Activated CD4-positive, alpha-beta T cell treated with anti-CD3 and anti-CD28 coated beads for 48 hours (primary cell): ENCODE measurements at places on chromosomes 16 and 17.

DNA sequence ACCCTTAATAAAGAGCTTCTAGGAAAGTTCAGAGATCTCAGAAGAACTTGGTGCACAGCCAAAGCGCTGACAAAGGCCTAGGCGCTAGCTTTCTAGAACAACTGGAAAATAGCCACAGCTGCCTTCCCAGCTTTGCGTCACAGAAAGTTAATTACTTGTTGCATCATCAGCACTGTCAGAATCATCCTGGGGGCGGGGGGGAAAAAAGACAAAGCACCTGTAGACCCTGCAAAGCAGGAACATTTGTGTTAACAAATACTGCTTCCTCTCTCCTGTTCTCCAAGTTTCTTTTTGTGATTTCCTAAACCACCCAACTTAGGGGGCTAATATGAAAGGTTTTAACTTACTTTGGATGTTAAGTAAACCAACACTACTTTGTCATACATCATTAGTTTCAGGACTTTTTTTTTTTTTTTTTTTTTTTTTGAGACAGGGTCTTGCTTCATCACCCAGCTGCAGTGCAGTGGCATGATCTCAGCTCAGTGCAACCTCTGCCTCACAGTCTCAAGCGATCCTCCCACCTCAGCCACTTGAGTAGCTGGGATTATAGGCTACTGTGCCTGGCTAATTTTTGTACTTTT lies 4.8 kb upstream of the AARSD1 start:
- DNase-seq: no peak

DNA sequence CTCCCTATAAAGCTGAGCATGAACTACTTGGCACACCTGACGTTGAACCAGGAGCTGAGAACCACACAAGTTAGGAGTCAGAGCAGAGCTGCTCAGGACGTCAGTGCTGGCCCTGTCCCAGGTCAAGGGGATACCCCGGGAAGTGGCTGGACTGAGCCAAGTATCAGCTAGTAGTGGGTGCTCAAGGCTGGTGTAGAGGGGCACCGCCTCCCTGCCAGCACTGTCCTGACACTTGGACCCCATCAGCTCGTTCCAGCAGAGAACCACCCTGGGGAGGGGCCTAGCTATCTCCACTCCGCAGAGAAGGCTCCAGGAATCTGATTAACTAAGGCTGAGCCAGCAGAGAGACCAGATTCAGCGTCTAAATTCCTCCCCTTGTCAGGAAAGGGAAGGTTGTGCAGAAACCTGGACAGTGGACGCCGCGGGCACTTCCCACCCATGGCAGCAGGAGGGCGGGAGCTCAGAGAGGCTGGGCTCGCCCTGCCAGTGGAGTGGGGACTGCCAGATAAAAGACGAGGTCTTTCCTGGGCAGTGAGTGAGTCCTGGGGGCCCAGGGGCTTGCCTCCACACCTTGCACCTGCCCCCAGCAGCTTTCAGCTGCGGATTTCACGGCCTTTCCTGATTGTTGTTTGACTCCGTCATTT lies 21.0 kb downstream of the C16orf90 start:
- DNase-seq: no peak

DNA sequence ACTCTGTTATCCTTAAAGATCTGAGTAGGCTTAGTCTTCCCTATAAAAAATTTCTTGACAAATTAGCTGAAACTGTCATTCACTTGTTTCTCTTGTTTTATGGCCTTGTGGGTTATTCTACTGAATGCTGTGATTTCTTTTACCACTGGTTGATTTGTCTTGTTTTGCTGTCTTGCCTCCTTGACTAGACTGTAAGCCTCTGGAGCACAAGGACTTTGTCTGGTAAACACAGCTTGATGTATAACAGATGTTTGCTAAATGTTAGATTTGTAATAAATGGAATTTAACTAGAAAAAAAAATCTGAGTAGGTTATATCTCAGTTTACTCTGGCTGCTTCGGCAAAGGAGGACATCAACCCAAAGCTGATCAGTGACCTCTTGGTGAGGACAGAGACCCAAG lies 21.6 kb downstream of the VAC14 start:
- no peak for DNase-seq

- no peak for DNase-seq
Measured at GRCh38 chr16:11583166-11583565, 3.6 kb downstream of the LITAF start.

- no peak for DNase-seq
Measured at GRCh38 chr17:11140043-11140442, 101.0 kb upstream of the SHISA6 start.

DNA sequence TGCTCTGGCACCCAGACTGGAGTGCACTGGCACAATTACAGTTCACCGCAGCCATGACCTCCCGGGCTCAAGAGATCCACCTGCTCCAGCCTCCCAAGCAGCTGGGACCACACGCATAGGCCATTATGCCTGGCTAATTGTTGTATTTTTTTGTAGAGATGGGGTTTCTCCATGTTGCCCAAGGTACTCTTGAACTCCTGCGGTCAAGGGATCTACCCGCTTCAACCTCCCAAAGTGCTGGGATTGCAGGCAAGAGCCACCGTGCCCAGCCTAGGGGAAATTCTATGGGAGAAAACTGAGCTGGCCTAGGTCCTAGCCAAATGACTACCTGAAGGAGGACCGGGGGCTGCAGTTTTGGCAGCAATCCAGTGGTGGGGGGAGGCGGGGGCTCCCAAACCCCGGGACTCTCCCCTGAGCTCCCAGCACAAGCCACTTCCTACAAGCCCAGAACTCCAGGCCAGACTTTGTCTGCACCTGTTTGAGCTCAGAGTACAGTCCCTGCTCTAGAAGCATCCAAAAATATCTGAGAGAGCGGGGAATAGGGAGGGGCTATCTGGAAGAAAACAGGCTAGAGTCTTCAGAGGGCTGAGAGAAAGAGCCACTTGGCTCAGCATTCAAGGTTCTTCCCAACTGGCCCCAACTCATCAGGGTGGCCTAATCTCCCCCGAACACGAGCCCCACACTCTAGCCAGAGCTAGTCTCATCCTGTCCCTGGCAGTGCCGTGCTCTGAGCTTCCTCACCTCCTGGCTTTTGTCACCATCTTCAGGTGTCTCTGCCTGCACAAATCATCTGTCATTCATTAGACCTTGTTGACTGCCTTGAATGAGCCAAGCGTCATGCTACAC lies 9.1 kb downstream of the SRL start:
- DNase-seq: no peak

GRCh38 chr17:47816947-47817346 lies 4.6 kb downstream of the OSBPL7 start:
- DNase-seq: no peak

DNA sequence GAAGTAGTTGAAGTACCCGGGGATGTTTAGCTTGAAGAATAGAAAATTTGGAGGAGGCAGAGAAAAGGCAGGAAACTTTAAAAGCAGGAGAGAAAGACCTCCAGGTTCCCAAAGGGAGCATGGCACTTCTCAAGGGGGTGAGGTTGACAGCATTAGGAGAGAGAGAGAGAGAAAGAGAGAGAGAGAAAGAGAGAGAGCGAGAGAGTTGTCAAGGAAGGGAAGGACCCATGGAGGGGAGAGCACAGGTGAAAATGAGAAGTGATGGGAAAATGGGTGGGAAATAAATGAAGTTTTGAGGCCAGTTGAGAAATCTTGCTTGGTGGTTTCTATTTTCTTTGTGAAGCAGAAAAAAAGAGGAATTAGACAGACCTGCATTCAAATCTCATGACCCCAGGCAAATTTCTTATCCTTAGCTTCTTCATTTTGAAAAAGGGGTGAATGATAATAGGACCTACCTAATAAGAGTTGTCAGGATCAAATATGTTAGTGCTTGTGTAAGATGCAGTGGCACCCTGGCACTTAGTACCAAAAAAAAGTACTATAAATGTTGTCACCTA lies 24.0 kb downstream of the PRKCB start:
- no peak for DNase-seq

- no peak for DNase-seq
Measured at GRCh38 chr17:78376161-78376560, 2.3 kb upstream of the PGS1 start.

DNA sequence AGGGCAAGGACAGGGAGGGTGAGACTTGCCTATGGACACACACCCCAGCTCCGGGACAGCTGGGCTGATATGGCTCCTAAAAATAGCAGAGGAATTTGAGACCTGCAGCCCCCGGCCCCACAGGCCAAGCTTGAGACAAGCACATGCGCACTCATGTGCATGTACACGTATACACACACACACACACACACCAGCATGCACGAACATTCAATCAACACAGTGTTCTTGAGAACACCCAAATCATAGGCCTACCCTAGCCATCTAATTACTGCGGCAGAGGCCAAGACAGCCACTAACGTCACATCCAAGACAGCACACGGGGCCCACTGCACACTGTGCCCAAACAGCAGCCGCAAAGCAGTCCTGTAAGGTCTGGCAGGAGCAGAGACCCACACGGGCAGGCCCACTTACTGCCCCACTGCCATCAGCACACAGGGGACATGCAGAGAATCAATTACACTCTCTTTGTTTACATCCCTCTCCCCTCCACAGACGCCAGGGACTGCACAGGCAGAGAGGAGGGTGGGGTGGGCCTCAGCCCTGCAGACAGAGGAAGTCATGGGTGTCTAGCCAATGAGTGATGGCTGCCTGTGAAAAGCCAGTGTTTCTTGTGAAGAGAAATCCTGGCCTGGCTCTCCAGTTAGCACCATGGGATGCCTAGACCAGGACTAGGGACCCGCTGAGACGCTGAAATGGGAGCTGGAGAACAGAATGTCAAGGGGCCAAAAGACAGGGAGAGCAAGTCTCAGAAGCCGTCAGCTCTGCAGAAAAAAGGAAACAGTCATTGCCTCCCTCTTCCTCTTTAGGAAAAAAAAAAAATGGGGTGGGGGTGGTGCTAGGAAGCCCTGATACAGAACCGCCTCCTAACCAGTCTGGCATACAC lies 39.3 kb downstream of the MYO18A start:
- DNase-seq: peak; percentile 59

GRCh38 chr17:73305845-73306836 lies 5.7 kb downstream of the CDC42EP4 start:
- DNase-seq: no peak

- DNase-seq: no peak
Measured at GRCh38 chr16:88491560-88492310, 38.7 kb downstream of the ZFPM1 start.

GRCh38 chr17:38609280-38610031 lies 3.7 kb upstream of the SRCIN1 start:
- DNase-seq: no peak

- DNase-seq: peak; percentile 74
Measured at GRCh38 chr16:78778101-78779004, 678.9 kb downstream of the WWOX start.

DNA sequence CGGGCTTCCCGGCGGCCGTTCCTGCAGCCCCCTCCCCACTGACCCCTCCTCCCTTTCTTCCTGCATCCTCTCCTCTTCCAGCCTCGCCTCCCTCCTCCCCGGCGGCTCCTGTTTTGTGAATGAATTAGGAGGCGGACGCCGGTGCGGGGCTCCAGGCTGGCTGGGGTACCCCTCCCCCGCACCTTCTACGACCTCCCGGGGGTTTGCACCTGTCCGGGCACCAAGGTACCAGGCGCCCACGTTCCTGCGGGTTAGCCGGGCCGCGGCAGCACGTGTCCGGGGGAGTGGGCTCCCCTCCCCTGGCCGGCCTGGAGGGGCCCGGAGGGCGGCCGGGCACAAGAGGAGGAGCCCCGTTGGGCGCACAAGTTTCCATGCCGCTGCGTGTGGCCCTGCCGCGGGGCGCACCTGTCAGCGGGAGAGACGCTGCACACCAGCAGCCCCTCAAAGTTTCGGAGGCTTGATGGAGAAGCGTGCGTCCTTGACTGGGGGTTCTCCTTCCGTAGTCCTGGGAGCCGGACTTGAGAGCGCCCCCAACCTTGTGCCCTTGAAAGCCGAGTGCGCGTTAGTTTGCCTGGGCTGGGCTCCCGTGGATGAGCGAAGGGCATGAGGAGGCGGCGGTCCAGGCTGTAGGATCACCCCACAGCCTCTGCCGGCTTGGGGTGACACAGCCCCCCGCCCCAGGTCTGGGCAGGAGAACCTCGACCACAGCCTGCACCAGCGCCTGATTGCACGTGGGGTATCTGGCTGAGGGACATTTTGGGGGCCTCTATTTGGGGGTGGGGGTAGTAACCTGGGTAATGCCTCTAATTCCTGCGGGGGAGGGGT lies 1.2 kb downstream of the HAS3 start:
- DNase-seq: peak; percentile 17

GRCh38 chr17:2453866-2454265 lies 53.0 kb upstream of the MNT start:
- no peak for DNase-seq
